ENCODE measurements at places on chromosomes 7 and 10. TPM values are rescaled to one million over a fixed set of nuclear protein-coding genes. Genes with fewer than 3 reads are reported as not detected.

- no peak for DNase-seq
Observed at GRCh38 chr7:93941945-93942344, 20.4 kb downstream of the GNG11 start.

GRCh38 chr7:18157233-18157632 is 129.6 kb upstream of the PRPS1L1 start:
- DNase-seq, result no peak

- DNase-seq, result no peak
Observed at GRCh38 chr7:50505553-50506210, 55.5 kb upstream of the FIGNL1 start.

Gene BMPER
- not detected for total RNA-seq

GRCh38 chr7:67698354-67698753 is 701.7 kb downstream of the TYW1 start:
- no peak for DNase-seq

DNA sequence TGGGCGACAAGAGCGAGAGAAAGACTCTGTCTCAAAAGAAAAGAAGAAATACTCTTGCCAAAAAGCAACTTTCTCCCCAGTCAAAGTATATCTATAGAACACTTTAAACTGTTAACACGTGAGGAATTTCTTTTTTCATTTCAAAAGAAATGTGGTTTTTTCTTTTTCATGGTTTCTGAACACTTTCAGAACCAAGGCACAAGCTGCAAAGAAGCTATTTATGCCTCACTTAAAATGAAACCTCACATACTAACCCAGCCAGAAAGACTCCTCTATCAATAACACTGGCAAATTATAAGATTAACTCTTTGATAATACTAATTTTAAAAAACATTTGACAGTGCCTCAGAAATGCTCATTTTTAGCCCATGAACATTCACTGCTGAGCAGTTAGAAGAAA is 20.9 kb downstream of the TBX20 start:
- no peak for DNase-seq

Gene MYH16
- 0.23 TPM for total RNA-seq

- DNase-seq, result no peak
Observed at GRCh38 chr10:43963379-43963778, 314.7 kb upstream of the ZNF32 start.

- no peak for DNase-seq
Observed at GRCh38 chr7:24419077-24419476, 135.1 kb downstream of the NPY start.

- no peak for DNase-seq
Observed at GRCh38 chr7:22845221-22845834, 22.7 kb upstream of the TOMM7 start.

Gene AGMO
- total RNA-seq, result not detected

Gene AGR2
- total RNA-seq, result 147 TPM

DNA sequence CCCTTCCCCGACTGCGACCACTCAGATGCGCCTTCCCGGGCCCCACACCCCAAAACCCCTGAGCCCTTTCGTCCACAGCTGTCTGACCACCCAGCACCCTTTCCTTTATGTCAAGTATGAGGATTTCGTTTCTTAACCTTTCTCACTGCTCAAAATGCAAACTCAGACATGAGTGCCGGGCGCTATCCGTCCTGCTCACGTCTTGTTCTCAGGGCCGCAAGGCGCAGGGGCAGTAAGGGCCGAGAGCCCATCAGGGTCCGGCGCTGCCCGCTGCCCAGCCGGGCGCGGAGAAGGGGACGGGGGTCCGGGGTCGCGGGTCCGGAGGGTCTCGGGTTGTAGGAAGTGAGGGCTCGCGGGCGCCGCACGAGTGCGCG is 670 bp upstream of the RBM33 start:
- DNase-seq, result no peak

All from Panc1 (cell line).